ENCODE measurements at places on chromosomes 1 and 21.

- peak; percentile 70 for DNase-seq
Measured at GRCh38 chr1:206912445-206913095, 9.2 kb downstream of the FCMR start.

DNA sequence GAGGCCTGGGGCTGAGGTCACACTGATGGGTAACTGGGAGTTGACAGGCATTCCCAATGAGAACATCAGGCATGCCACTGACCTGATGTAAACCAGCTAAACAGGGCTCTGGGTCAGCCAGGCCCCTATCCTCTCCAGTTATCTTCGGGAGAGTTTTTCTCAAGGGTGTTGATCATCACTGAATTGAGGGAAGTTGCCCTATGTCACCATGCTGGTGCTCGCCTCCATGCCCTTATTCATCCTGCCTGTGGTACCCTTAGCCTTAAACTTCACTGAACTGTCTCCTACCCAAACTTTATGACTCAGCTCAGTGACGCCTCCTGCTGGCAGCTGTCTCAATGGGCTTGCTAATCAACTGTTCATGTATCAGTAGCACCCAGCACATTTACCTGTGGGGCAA is 80.7 kb upstream of the TNR start:
- DNase-seq: no peak

DNA sequence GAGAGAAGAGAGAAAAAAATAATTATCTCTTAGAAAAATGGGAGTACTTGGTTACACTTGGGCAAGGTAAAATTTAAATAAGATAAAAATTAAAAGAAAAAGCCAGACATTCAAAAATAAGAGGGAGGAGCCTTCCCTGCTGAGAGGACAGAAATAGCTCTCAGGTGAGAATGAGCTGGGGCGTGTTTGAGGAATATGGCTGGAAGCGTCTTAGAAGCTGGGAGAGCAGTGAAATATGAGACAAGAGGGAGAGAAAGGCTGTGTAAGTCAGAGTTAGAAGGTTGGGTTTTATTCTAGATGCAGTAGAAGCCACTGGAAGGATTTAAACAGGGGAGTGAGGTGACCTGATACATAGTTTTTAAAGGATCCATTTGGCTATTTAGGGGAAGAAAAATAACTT is 154.2 kb upstream of the L1TD1 start:
- no peak for DNase-seq

- DNase-seq: no peak
Measured at GRCh38 chr1:14822493-14822892, 224.0 kb downstream of the KAZN start.

DNA sequence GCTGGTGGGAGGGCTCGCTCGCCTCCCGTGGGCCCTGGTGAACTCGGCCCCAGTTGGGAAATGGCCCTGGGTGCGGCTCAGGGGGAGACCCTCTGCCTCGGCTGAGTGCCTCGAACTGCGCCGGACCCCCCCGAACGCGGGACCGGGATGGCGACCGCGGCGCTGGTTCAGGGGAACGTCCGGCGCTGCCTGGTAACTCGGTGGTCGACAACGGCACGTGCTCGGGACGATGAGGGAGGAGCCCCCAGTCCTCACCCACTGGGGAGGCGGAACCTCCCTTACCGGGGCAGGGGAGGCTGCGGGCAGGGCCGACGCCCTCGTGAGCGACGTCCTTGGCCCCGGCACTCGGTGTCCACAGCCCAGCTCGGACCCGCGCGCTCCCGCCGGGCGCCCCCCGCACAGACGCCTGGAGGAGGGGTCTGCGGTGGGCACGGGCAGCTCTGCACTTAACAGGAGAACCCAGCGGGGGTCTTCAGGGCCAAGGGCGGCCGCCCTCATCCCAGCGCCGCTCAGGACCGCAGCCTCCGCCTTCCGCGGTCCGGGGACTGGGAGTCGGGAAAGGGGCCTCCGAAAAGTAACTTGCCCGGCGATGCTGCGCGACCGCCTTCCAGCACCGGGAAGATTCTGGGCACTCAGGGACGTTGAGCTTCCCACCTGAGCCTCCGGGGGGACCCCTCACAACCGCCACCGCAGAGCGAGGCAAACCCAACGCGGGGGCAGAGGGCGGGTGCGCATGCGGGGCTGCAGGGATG is 1.7 kb downstream of the HES4 start:
- DNase-seq: no peak

- no peak for DNase-seq
Measured at GRCh38 chr1:230288641-230289349, 137.3 kb downstream of the PGBD5 start.
